Sigmoid colon (tissue), 7 donors: ENCODE measurements at places on chromosomes 16 and 17. TPM values are rescaled to one million over a fixed set of nuclear protein-coding genes. Genes with fewer than 3 reads are reported as not detected.

DNA sequence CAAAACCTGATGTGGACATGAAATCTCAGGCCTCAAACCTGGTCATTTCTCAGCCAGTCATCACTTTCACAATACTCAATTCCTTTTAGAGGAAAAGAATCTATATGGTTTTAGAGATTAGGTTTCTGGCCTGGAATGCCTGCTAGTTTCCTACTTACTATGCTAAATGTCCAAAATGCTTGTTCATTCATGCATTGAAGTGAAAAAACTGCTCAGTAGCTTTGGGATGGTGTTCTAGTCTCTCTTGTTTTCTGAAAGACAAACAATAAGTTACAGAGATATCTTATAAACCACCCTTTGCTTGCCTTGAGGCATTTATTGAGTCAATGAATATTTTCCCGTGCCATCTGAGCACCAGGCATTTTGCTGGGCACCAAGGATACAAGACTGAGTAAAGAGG lies 1146.5 kb upstream of the GOT2 start:
- no peak overlapping the region for H3K27ac ChIP-seq
- H3K4me3 ChIP-seq, result no peak overlapping the region
- H3K36me3 ChIP-seq, result no peaks in the 10 kb centered on the region
- no peak for DNase-seq
- H3K4me1 ChIP-seq, result no peaks in the 10 kb centered on the region
- H3K27me3 ChIP-seq, result no peaks in the 10 kb centered on the region

GRCh38 chr16:86611525-86611855 lies 33.1 kb downstream of the FOXL1 start:
- no peaks in the 10 kb centered on the region for H3K4me1 ChIP-seq
- peaks cover 42% of the 10 kb centered on the region for H3K27me3 ChIP-seq
- H3K27ac ChIP-seq, result no peak overlapping the region
- H3K36me3 ChIP-seq, result no peaks in the 10 kb centered on the region
- no peak overlapping the region for H3K4me3 ChIP-seq

- peak overlapping the region; percentile 93 for H3K4me3 ChIP-seq
- peak; percentile 69 for DNase-seq
- H3K27me3 ChIP-seq, result no peaks in the 10 kb centered on the region
- H3K36me3 ChIP-seq, result no peaks in the 10 kb centered on the region
- peaks cover 72% of the 10 kb centered on the region for H3K4me1 ChIP-seq
These were observed 785 bp downstream of the UBALD1 start for GRCh38 chr16:4613636-4614570.

GRCh38 chr16:4184038-4184702 lies 57.7 kb downstream of the SRL start:
- peaks cover 6% of the 10 kb centered on the region for H3K4me1 ChIP-seq
- H3K4me3 ChIP-seq, result peak overlapping the region; percentile 63
- no peaks in the 10 kb centered on the region for H3K27me3 ChIP-seq
- no peak for DNase-seq

- H3K27ac ChIP-seq, result no peak overlapping the region
- H3K4me3 ChIP-seq, result no peak overlapping the region
- H3K36me3 ChIP-seq, result no peaks in the 10 kb centered on the region
- DNase-seq, result peak; percentile 25
- no peaks in the 10 kb centered on the region for H3K27me3 ChIP-seq
- H3K4me1 ChIP-seq, result no peaks in the 10 kb centered on the region
These were observed 14.3 kb upstream of the SRCIN1 start for GRCh38 chr17:38619937-38620550.

- peak; percentile 78 for DNase-seq
- no peaks in the 10 kb centered on the region for H3K36me3 ChIP-seq
- H3K4me3 ChIP-seq, result no peak overlapping the region
- H3K27ac ChIP-seq, result no peak overlapping the region
- no peaks in the 10 kb centered on the region for H3K27me3 ChIP-seq
These were observed 141.0 kb upstream of the CIBAR2 start for GRCh38 chr16:85253084-85253941.

DNA sequence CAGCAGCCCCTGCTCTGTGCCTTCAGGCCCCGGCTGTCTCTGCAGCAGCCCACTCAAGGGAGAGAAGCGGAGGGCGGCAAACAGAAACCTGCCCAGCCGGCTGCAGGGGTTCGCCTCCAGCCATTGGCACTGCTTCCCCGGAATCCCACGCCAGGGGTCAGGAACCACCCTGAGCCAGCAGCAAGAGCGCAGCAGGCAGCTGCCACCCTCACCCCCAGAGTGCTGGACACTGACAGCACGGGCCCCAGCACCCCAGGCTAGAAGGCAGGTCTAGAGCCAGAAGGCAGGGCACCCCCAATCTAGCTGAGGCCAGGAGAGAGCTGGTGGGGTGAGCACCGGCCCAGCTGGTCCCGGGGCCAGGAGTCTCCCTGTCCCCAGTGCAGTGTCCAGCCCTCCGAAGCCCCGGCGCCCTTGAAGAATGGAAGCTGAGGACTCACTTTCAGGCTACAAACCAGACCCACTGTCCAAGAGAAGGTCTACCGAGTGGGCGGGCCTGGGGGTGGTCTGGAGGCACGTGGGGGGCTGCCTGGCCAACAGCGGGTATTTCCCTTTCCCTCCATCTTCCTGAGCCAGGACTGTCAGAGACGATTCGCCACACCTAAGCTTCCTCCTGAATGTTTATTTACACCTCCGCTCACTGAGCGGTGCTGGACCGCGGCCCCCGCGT lies 8.4 kb downstream of the UBALD2 start:
- H3K27ac ChIP-seq, result no peak overlapping the region
- H3K27me3 ChIP-seq, result no peaks in the 10 kb centered on the region
- H3K4me1 ChIP-seq, result peaks cover 41% of the 10 kb centered on the region
- DNase-seq, result no peak

DNA sequence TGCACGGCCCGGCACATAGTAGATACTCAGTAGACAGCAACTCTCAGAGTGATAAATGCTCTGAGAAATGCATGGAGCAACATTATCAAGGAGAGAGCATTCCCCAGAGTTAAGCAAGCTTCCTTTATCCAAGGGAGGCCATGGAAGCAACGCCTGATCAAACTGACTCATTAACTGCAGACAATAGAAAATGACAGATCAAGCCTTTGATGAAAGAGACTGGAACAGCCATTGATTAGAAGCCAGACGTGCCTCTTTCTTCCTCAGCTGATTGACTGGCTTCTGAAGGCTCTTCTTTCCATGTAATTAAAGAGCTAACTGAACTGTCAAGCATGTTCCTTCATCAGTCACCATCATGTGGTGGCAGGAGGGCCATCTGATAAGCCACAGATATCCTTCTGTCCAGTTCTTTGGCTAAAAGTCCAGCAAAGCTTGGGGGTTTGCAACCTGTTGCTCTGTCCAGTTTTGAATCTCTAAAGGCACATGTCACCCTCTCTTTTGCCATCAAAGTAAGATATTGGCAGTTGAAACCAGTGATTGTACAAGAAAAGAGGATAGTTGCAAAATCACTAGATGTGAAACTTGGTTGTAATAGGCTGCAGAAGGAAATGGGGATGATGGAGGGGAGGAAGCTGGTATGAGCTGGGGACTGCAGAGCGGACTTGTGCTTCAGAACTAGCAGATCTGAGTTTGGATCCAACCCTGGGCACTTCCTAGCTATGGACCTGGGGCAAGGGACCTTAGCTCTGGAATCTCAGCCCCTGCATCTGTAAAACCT lies 188.0 kb downstream of the HAPSTR1 start:
- H3K4me3 ChIP-seq, result no peak overlapping the region
- no peaks in the 10 kb centered on the region for H3K27me3 ChIP-seq
- no peaks in the 10 kb centered on the region for H3K36me3 ChIP-seq
- no peak overlapping the region for H3K27ac ChIP-seq
- no peaks in the 10 kb centered on the region for H3K4me1 ChIP-seq

DNA sequence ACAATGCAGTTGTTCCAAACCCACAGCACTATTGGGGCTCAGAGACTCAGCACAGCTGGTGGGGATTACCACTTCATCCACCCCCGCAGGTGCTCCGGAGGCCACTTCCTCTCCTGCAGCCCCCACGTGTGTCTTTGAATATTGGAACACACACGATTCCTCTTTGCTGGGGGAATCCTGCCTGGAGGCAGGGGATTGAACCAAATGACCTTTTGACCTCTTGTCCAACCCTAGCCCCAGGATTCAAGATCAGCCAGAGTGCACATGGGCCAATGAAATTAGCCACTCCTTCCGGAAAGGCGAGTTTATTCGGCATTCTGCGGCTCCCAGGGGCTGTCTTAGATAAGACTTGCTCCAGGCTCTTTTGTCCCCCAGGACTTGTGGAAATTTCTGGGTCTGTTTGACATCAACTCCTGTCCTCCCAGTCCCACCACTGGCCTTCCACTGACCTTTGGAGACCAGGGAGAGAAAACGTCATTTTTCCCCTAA lies 350.2 kb downstream of the FOXL1 start:
- DNase-seq, result no peak
- H3K27ac ChIP-seq, result no peak overlapping the region
- H3K36me3 ChIP-seq, result no peaks in the 10 kb centered on the region
- peaks cover 29% of the 10 kb centered on the region for H3K4me1 ChIP-seq
- H3K4me3 ChIP-seq, result no peak overlapping the region
- peaks cover 54% of the 10 kb centered on the region for H3K27me3 ChIP-seq

DNA sequence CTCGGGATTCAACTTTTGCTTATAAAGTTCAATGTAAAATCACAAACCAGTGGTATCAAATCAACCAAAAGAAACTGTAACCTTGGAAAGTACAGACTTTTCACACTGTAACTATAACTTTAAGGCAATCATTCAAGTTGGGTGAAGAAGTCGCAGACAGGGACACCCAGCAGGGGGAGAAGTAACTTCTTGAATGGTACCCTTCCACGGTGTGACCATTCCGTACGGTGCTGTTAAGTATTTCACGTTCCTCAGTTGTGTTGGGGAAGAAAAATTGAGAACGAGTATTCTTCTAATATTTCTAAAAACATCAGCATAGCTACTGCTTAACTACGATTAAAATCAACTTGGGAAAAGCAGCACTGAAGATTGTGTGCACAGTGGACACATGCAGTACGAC lies 55.8 kb downstream of the MYH10 start:
- no peaks in the 10 kb centered on the region for H3K36me3 ChIP-seq
- H3K27ac ChIP-seq, result no peak overlapping the region
- no peak for DNase-seq
- H3K27me3 ChIP-seq, result no peaks in the 10 kb centered on the region
- no peaks in the 10 kb centered on the region for H3K4me1 ChIP-seq

- H3K27ac ChIP-seq, result no peak overlapping the region
- no peaks in the 10 kb centered on the region for H3K4me1 ChIP-seq
- no peaks in the 10 kb centered on the region for H3K36me3 ChIP-seq
- no peak for DNase-seq
These were observed 50.3 kb upstream of the BRD7 start for GRCh38 chr16:50419116-50419515.

DNA sequence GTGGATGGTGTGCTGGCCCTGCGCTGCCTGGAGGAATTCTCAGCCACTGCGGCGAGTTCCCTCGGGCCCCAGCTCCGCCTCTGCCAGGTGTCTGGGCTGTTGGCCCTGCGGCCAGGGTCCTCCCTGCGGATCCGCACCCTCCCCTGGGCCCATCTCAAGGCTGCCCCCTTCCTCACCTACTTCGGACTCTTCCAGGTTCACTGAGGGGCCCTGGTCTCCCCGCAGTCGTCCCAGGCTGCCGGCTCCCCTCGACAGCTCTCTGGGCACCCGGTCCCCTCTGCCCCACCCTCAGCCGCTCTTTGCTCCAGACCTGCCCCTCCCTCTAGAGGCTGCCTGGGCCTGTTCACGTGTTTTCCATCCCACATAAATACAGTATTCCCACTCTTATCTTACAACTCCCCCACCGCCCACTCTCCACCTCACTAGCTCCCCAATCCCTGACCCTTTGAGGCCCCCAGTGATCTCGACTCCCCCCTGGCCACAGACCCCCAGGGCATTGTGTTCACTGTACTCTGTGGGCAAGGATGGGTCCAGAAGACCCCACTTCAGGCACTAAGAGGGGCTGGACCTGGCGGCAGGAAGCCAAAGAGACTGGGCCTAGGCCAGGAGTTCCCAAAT lies 1.3 kb upstream of the TNFSF13 start:
- H3K27me3 ChIP-seq, result no peaks in the 10 kb centered on the region
- peaks cover 41% of the 10 kb centered on the region for H3K4me1 ChIP-seq
- H3K36me3 ChIP-seq, result peaks cover 5% of the 10 kb centered on the region
- H3K4me3 ChIP-seq, result no peak overlapping the region
- H3K27ac ChIP-seq, result peak overlapping the region; percentile 97

DNA sequence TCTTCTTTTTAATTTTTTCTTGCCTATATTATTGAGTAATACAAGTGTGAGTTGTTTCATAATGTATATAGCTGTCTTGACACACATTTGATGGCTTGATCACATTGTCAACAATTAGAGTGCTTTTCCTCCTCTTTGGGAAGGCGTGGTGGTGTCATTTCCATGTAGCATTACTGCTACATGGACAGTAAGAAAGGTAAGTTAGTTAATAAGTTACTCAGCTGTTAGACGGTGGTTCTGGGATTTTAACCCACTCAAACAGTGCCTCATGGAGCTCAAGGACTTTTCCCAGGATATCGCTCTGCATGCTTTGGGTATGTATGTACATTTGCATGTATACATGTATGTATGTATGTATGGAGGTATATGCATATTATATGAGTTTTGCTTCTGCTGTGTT lies 94.6 kb downstream of the HAPSTR1 start:
- no peaks in the 10 kb centered on the region for H3K4me1 ChIP-seq
- no peak overlapping the region for H3K4me3 ChIP-seq
- no peaks in the 10 kb centered on the region for H3K27me3 ChIP-seq
- no peak overlapping the region for H3K27ac ChIP-seq
- DNase-seq, result no peak

DNA sequence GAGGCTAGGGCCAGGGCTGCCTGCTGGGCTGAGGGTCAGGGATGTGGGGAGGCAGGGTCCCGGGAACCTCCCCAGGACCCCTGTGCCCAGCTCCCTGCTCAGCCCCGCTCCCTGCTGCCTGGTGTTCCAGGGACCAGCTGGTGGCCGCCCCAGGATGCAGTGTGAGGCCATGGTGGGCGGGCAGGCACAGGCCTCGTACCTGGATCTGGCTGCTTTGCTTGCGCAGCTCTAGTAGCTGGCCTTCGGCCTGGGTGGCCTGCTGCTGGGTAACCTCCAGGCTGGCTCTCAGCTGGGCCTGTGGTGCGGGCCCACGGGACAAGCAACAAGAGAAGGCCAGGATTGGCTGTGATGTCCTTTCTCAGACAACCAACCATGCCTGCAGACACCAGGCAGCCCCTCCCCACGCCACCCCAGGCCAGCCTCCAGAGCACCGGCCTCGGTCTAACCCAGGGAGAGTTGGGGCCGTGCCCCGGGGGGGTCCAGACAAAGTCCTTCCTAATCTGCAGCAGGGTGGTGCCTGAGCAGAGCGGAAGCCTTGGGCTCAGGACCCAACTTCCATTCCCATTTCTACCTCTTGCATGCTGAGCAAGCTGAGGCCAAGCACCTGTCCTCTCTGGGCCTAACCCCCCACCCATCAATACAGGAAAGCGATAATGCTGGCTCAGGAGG lies 4.1 kb downstream of the TRIM65 start:
- H3K27ac ChIP-seq, result no peak overlapping the region
- peaks cover 6% of the 10 kb centered on the region for H3K36me3 ChIP-seq
- peak; percentile 69 for DNase-seq
- H3K4me3 ChIP-seq, result no peak overlapping the region

- no peaks in the 10 kb centered on the region for H3K27me3 ChIP-seq
- peak overlapping the region; percentile 71 for H3K27ac ChIP-seq
- peak; percentile 84 for DNase-seq
- H3K4me3 ChIP-seq, result no peak overlapping the region
- no peaks in the 10 kb centered on the region for H3K4me1 ChIP-seq
These were observed 405.0 kb downstream of the WWOX start for GRCh38 chr16:78504401-78504851.

GRCh38 chr17:69858460-69858859 lies 216.6 kb upstream of the KCNJ16 start:
- no peak overlapping the region for H3K27ac ChIP-seq
- no peaks in the 10 kb centered on the region for H3K4me1 ChIP-seq
- no peak overlapping the region for H3K4me3 ChIP-seq
- DNase-seq, result no peak

GRCh38 chr16:82522026-82522425 lies 104.7 kb upstream of the CDH13 start:
- no peaks in the 10 kb centered on the region for H3K36me3 ChIP-seq
- no peaks in the 10 kb centered on the region for H3K4me1 ChIP-seq
- no peak overlapping the region for H3K27ac ChIP-seq
- DNase-seq, result no peak

Gene UBB
- 1,066 TPM for total RNA-seq

Gene ZPBP2
- total RNA-seq, result not detected

Gene TSPOAP1
- total RNA-seq, result 14.6 TPM
